ENCODE measurements at places on chromosomes 7 and 10.

GRCh38 chr10:28304032-28304571, 1.2 kb upstream of the MPP7 start:
- no peak for DNase-seq

DNA sequence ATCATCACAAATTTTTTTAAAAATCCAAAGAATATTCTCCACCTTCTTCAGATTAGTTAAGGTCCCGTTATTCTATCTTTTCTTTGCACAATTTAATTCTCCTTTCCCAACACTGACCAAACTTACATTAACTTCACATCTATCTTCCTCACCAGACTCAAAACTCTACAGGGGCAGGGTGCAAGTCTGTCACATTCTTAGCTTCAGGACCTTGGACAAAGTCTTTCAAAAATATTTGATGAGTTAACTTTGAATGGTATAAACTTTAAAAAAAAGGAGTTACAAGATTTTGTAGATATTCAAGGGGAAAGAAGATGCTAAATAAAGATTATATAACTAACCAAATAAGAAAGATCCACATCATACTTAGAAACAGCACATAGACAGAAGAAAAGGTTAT, 132.7 kb downstream of the ZNF438 start:
- DNase-seq, result no peak

DNA sequence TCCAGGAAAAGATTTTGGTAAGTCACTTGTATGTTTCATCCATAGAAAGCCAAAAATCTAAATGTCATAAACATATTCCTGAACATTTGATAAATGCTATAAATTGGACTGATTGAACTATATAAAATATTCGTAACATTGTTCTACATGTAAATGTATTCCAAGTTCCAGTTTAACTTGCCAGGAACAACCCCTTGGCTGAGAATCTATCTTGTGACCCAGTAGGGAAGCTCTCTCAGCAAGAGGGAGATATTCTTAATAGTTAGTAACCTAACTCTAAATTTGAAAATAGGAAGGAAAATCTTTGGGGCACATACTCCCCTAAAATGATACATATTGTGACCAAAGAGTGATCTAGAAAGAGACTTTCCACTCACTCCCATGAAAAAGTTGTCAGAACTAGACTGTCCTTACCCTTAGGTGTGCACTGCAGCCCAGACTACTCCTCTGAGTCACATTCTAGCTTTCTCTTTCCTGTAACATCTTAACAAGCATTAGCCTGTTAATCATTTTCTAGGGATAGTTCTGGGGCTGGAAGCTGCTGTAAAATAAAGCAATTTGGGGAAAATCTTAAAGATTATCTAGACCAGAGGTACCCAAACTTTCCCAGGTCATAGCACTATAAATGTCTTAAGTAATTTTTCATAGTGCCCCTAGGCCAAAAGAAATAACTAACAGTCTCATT, 73.7 kb upstream of the SKAP2 start:
- no peak for DNase-seq

- no peak for DNase-seq
Observed at GRCh38 chr10:81733542-81733941, 141.5 kb upstream of the NRG3 start.

All from occipital lobe (tissue), 3 donors.